ENCODE measurements at places on chromosomes 5 and 9.
A peak's percentile ranks its signal among the peaks of the same experiment; 100 is the strongest.

DNA sequence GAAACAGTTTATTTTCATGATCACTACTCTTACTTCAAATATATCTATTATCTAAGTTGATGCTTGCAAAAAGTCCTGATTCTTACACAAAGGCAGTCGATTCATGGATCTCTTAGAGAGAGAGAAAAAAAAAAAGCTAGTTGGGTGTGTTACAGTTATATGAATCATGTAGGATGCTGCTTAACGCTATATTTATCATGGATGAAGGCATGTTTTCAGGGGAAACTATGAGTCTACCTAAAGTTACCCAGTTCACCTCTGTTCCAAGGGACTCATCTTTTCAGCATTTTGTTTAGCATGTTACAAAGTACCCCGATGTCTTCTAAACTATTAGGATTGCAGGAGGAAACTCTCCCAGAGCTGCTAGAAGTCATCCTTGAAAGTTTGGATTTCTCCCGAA is 13.5 kb downstream of the TMC1 start:
- DNase-seq: no peak

- peak; percentile 65 for DNase-seq
Observed at GRCh38 chr5:127564002-127564769, 46.7 kb downstream of the PRRC1 start.

DNA sequence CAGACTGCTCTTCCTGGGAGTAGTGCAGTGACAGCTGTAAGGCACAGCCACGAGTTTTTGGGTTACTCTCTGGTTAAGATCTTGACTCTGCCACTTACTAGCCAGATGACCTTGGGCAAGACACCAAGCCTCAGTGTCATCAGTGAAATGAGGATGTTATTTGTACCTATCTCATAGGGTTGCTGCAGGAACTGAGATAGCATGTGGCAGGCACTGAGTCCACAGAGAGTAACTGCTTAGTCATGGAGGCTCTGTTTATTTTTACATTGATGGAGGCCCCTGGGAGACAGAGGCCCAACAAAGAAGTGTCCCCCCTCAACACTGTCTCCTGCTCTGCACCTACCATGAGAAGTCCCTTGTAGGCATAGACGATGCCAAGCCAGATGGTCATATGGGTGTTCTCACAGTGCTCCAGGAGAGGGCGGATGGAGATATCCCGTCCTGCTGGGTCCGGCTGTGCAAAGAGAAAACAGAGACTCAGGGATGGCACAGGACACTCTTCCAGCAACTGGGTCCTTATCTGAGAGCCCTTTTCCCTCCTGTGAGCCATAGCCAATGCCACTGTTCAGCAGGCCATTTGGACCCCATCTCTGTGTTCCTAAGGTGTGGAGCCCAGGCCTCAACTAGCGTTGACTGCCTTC is 55.4 kb upstream of the TBC1D2 start:
- no peak for DNase-seq

- peak; percentile 73 for DNase-seq
Observed at GRCh38 chr9:16825971-16826625, 44.4 kb downstream of the BNC2 start.

DNA sequence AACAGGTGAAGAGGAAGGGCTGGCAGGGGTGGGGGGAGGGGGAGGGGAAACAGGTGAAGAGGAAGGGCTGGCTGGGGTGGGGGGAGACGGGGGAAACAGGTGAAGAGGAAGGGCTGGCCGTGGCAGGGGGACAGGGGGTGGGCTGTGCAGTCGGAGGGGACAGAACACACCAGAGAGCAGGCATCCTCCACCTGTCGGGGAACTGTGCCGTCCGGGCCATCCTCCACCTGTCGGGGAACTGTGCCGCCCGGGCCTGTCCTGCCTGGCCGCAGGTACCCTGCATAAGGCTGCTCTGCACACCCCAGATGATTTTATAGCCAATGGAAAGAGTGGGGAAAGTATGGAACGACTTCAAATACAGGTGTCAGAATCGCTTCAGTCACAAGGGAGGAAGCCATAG is 32.5 kb upstream of the PPP1R26 start:
- no peak for DNase-seq
